ENCODE measurements at places on chromosomes 16 and 17. TPM values are rescaled to one million over a fixed set of nuclear protein-coding genes. Genes with fewer than 3 reads are reported as not detected.

GRCh38 chr17:42591411-42591810 is 13.9 kb upstream of the PSMC3IP start:
- DNase-seq = no peak

GRCh38 chr16:17360693-17361122 is 110.1 kb downstream of the XYLT1 start:
- DNase-seq = no peak

DNA sequence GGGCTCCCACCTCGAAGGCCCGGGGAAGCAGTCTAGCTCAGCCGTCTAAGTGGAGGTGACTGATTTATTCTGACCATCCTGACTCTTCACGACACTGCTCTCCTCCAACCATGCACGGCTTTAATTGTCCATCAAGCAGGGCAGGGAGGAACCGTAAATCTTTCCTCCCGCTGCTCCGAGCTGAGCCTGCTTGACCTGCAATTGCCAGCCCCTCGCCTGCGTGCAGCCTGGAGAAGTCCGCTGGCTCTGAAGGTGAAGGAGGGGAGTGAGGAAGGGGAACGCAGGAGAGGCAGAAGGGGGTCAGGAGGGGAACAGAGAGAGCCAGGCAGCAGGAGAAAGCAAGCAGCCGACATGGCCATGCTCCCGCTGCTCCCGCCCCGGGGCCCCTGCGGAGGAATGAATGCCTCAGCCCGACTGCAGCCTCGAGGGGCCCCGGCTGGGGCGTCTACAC is 10.1 kb downstream of the RBFOX3 start:
- DNase-seq = no peak

GRCh38 chr17:82665891-82666290 is 17.6 kb upstream of the WDR45B start:
- DNase-seq = no peak

Gene CACNG5
- 2.9 TPM for total RNA-seq

Gene LAT
- total RNA-seq = 0.41 TPM

Gene CACNA1H
- total RNA-seq = 14.7 TPM

Gene OR4D1
- under 0.01 TPM for total RNA-seq

Gene HYDIN
- total RNA-seq = 19.2 TPM

Gene CRYBA1
- not detected for total RNA-seq
